HL-60 (cell line): ENCODE measurements at places on chromosomes 4 and X.

DNA sequence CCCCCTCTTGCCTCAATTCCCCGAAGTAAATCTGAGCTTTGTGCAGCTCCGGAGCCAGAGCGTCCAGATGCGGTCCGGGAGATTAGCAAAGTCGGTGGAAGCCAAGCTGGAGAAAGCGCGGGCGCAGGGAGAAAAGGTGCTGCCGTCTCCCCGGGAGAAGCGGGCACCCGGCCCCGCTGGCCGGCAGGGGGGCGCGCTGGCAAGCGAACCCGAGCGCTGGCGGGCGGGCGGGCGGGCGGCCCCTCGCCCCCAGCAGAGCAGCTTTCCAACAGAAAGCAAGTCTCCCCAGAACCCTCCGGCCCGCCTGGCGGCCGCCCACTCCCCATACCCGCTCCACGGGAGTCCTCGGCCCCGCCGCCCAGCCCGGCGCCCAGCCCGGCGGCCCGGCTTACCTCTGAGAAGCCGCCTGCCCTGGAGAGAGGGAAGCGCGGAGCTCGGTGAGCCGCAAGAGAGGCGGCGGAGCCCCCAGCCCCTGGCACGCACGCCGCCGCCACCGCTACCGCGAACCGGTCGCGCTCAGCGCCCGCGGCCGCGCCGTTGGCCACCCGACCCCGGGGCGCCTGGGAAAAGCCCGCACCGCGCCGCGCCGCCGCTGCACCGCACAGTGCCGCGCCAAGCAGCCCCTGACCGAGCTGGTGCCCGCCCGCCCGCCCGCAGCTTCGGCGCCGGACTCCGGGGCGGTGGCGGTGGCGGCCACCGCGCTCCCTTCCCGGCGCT lies 529 bp upstream of the CITED1 start:
- no peak for DNase-seq

- no peak for DNase-seq
Measured at GRCh38 chrX:119895843-119896326, at the start of gene AKAP14. TSS of gene AKAP14 (plus strand) at chrX:119895893. CDS start at chrX:119903224, 7,331 bp downstream.

GRCh38 chr4:12071316-12071715 lies 642.6 kb upstream of the HS3ST1 start:
- DNase-seq: no peak

DNA sequence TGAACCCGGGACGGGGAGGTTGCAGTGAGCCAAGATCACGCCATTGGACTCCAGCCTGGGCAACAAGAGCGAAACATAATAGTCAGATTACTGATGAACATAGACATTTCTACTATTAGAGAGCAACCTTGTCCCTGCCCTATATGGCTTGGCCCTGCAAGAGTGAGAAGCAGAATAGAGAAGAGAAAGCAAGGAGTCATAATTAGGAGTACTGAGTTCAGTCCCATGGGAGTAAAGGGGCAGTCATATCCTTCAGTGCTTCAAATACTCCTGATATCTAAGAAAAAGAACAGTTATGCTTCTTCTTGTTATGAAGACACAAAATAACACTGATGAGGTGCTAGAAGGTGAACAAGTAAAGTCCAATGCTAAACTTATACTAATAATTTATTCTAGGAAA lies 33.8 kb downstream of the CLDN2 start:
- no peak for DNase-seq

GRCh38 chr4:168999809-169000208 lies 10.2 kb downstream of the CBR4 start:
- no peak for DNase-seq

DNA sequence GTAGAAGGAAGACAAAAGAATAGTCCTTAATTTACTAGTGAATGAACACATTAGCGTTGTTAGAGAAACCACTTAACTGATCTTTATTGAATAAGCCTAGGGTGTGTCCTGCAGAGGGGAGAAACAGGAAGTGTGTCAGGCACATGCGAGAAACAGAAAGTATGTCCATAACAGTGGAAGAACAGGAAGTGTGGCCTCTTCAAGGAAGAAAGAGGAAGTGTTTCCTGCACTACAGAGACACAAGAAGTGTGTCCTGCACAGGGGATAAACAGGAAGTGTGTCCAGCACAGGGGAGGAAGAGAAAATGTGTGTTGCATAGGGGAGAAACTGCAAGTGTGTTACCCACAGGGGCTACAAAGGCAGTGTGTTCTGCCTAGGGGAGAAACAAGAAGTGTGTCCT lies 539.6 kb upstream of the PRKX start:
- DNase-seq: peak; percentile 78

DNA sequence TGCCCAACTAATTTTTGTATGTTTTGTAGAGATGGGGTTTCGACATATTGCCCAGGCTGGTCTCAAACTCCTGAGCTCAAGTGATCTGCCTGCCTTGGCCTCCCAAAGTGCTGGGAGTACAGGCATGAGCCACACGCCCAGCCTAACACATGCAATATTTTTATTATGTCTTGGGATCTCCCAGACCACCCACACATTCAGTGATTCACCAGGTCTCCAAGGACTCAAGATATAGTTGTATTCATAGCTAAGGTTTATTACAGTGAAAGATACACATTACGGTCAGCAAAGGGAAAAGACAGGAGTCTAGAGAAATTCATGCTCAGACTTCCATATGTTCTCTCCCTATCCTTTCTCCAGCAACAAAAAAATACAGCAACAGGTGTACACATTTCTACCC lies 25.5 kb upstream of the FAM120C start:
- DNase-seq: no peak

DNA sequence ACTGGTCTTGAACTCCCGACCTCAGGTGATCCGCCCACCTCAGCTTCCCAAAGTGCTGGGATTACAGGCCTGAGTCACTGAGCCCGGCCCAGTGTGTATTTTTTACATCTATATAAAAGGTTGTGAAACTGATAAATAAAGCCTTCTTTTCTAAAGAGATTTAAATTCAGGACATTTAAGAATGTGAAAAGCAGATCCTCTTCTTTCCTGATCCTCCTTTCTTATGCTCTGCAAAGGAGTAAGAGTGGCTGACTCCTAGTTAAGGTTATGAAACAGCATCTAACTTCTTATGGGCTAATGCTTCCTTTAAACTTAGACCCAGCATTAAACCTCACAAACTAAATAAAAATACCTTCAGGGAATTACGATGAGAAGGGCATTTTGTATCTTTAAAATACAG lies 197.7 kb upstream of the MAB21L2 start:
- DNase-seq: no peak

- no peak for DNase-seq
Measured at GRCh38 chr4:107931775-107932321, 499 bp downstream of the CYP2U1 start.

- no peak for DNase-seq
Measured at GRCh38 chr4:66577922-66578321, 907.6 kb upstream of the EPHA5 start.

DNA sequence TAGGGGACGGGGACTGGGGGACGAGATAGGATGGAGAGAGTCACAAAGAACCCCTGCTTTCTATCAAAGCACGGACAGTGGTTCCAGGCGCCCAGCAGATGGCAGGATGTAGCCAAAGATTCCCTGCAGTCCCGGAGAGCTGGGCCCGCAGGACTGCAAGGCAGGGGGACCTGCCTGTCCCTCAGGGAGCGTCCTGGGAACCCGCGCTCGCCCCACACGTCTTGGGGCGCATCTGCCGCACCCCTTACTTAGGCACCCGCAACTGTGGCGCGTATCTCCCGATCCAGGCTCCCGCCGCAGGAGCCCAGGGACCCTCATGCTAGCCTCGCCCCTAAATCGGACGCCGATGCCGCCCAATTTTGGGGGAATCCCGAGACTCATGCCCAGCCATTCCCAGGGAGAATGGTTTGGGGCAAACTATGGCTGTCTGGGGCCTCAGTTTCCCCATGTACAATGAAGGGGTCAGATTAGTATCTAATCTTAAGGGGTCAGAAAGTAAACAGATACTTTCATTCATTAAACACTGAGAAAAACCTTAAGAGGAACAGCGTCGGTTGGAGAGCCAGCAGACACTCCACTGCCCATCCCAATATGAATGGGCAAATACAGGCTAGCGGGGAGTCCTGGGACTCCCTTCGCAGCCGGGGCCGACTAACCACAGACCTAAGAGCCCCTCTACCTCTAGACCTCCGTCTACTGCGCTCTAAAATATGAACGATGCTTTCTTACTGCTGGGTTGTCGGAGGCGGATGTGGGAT lies 581 bp upstream of the STK32B start:
- DNase-seq: peak; percentile 49

- no peak for DNase-seq
Measured at GRCh38 chrX:17632942-17633341, 104.4 kb upstream of the SCML1 start.

- peak; percentile 60 for DNase-seq
Measured at GRCh38 chrX:39907964-39908661, 189.6 kb downstream of the BCOR start.

DNA sequence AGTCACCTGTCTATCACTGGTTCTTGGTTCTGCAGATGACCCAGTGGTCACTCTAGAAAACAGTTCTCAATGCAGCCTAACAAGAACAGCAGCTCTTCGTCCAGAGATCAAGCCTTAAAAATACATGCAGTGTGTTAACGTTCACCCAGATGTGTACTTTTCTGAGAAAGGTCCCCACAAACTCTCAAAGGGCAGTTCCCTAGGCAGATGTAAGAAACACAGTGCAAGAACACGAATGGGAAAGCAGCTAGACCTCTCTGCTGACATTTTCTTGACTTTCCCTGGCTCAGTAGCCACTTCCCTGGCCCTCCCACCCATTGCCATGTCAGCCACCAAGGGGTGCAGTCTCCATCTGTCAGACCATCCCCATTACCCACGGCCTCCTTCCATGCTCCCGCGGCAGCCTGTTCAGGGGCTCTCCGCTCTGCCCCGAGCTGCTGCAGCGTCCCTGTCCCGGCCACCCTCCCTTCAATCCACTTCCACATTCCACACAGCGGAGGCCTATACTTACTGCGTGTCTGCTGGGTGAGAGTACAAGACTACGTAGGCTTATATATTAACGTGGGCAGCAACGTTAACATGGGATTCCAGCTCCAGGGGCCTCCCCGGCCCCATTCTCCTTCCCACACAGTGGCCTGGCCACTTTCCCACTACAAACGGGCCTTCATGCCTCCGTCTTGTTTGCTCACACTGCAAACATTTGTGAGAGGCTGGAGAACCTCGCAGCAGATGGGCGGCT lies 34.3 kb downstream of the IRF2 start:
- DNase-seq: no peak

GRCh38 chrX:37752936-37753335 lies 26.9 kb upstream of the CYBB start:
- DNase-seq: no peak

DNA sequence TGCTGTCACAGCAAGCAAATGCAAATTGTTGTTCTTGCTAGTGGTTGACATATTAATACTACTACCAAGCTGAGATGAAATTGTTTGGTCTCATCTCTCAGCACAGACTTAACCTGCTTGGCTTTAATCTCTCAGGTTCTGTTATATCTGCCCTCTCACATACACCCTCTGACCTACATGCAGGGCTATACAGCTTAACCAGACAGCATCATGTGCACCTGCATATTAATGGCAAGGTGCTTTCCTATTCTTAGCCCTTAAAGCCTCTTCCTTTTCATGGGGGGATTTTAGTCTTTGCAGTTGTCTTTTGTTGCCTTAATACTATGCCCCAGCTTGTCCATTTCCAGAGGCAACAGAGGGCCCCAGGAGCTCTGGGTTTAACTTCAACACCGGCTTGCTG lies 114.5 kb downstream of the NR3C2 start:
- no peak for DNase-seq
